A172 (cell line): ENCODE measurements at places on chromosomes 2 and 18. TPM values are rescaled to one million over a fixed set of nuclear protein-coding genes. Genes with fewer than 3 reads are reported as not detected.

The TRIM54 gene
- total RNA-seq, result 0.96 and 0.98 TPM in 2 replicates

GRCh38 chr18:51059969-51060368 lies 30.0 kb downstream of the SMAD4 start:
- DNase-seq, result no peak

The TEX261 gene
- total RNA-seq, result 41.4 and 49.5 TPM in 2 replicates

- DNase-seq, result no peak
Observed at GRCh38 chr2:239327536-239328350, 73.1 kb downstream of the HDAC4 start.

GRCh38 chr2:213022987-213023386 lies 128.4 kb downstream of the IKZF2 start:
- DNase-seq, result no peak

The ALLC gene
- total RNA-seq, result not detected in 2 replicates

DNA sequence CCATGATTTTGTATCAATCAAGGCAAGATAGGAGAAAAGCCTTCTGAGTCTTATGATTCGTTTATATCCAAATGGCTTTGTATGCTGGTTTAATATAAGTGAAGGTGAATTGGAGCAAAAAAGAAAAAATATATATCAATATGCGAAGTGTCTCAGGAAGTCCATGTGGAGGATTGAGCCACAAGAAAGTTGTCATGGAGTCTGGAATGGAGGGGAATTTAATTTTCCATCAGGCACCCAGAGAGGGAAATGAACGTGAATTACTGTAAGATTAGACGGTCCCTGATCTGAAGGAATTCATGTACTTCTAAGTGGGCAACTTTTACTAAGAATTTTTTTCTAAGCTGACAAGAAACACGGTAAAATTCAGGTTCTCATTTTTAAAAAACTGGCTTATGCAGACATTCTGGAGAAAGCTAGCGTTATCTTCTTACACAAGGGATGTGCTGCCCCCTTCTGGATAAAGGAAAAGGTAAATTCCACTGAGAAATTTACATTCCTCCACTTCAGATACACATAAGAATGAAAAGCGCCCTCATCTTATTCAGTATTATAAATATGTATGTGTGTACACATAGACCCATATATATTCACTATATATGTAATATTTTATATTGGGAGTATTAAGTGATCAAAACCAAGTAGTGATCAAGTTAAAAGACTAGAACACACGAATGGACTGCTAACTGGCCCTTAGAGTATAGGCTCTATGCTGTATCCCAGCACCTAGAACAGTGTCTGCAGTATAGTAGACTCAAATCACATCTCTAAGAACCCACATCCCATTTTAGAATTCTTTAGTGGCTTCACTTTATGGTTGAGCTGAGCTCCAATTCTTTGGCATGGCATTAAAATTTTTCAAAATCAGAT lies 289.0 kb upstream of the TFPI start:
- peak; percentile 68 for DNase-seq

The DCC gene
- total RNA-seq, result 0.03 and 0.24 TPM in 2 replicates

The AQP4 gene
- not detected in 2 replicates for total RNA-seq

The SALL3 gene
- not detected in 2 replicates for total RNA-seq

- DNase-seq, result peak; percentile 73
Observed at GRCh38 chr2:141021109-141021508, 1109.7 kb downstream of the LRP1B start.

GRCh38 chr2:207357216-207357615 lies 172.5 kb upstream of the CREB1 start:
- no peak for DNase-seq

DNA sequence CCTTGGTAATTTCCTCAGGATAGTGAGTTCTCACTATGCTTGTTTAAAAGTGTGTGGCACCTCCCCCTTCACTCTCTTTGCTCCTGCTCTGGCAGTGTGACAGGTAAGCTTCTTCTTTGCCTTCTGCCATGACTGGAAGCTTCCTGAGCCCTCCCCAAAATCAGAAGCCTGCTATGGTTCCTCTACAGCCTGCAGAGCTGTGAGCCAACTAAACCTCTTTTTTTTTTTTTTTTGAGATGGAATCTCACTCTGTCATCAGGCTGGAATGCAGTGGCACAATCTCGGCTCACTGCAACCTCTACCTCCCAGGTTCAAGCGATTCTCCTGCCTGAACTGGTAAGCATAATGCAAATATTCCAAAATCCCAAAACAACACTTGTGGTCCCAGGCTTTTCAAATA lies 80.0 kb downstream of the SOWAHC start:
- DNase-seq, result no peak

DNA sequence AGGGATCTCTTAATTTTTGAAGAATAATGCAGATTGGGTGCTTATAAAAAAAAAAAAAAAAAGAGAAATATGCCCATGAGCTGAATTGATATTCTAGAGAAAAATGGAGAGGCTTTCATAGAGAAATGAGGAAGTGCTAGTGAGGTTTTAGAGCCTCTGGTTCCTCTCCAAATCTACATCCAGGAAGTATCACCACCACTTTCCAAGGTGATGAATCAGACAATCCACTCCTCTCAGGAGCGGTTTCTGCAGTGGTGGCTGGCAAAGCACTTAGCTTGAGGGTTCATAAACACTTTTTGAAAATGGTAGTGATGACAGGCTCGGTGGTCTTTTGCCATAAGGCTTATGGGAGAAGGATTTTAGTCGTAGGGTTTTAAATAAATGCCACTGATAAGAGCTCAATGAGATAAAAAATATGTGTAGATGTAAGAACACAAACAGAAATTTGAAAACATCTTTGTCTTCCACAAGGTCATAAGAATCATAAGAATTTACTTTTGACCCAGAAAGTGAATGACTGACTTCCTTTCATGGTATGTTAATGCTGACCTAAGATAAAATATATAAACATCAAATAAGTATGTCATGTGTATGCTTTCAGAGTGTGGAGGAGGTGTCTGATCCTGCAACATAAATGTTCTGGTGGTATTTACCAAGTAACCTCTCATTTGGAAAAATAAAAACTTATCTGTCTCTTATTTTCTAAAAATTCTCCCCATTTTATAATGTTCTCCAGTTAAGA lies 42.1 kb upstream of the DSG1 start:
- DNase-seq, result no peak

GRCh38 chr2:182864949-182865570 lies 1.4 kb downstream of the FRZB start:
- DNase-seq, result no peak

GRCh38 chr2:64315291-64315960 lies 138.5 kb upstream of the LGALSL start:
- DNase-seq, result no peak

DNA sequence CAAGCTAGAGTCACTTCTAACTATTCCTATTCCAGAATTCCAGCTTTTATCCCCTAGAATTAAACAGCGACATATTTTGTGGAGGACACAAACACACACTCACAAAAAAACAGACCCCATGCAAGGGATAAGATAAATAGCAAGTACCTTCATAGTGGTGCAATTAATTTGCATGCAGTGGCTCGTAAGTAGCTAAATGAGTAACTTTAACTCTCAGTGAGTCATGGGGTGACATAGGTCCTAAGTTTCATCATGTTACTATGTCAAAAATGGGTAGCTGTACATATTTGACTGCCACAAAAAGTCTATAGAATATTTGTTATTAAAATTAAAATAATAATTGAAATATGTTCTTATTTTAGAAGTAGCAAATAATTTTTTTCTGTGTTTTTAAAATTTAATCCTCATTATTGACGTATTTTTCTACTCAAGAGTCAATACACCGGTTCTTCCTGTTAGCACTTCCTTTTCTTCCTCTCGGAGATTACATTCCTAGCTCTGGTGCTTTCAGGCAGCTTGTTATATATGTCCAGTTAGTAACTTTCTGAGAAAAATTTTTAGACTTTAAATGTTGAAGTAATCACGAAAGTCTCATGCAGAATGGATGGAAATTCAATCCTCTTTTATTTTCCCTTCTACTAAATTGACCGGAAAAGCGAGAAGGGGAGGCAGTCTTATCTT lies 247.0 kb downstream of the KCNH7 start:
- no peak for DNase-seq

DNA sequence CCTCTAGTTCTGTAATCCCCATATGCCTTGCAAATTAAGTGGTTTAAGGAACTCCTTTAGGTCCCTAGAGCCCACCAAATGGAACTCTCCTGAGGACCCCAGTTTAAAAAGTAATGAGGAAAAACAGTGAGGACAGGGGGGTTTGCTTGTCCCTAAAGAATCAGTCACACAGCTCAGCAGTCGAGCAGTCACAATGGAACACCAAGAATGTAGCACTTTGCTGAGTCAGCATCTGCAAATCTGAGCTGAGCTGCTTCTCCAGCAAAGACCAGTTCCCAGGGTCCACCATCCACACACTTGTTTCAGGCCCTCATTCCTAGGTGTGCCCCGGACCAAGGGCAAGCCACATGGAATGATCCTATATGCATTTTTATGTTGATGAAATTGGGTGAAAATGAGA lies 46.2 kb upstream of the NEDD4L start:
- DNase-seq, result no peak

GRCh38 chr2:55618275-55619055 lies 1.0 kb upstream of the PPP4R3B start:
- peak; percentile 45 for DNase-seq

DNA sequence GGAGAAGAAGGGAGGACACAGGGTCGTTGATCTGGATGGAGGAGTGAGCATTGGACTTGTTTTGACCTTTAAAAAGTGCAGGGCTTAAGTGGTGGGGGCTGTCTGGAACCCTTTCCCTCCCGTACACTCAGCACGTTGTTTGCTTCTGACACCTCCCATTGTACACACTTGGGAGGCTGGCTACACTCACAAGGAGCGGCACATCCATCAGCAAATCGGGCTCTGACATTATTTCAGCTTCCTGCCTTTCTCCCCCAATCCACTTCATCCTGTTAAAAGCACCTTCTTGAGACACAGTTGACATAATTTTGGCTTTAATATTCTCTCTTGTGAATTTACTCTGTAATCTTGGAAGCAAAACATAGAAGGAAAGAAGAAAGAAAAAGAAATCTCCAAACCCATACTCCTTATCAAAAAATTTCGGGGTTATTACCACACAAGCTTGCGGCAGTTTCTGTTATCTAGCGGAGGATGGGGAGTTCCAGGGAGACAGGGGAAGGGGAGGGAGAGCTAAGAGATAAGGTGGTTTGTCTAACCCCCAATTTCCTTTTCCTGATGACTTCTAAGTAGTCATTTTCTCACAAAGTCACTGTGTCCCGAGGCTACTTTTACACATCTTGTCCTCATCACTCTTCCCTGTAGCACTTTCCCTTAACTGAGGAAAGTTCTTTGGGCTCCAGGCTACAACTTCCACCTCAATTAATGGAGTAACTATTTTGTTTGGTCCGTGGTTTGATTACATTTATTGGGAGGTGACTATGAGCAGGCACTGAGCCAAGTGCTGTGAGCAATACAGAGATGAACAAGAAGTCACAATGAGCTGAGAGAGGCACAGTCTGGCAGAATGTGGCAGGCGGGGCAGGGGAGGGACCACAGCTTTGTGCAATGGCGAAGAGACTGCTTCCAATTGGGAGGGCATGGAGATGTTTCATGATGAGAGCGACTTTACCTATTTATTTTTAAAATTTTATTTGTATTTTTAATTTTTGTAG lies 240.1 kb upstream of the MEX3C start:
- DNase-seq, result no peak

- DNase-seq, result peak; percentile 68
Observed at GRCh38 chr2:127770973-127771735, 39.8 kb downstream of the WDR33 start.

GRCh38 chr2:65361623-65362022 lies 70.8 kb downstream of the SPRED2 start:
- no peak for DNase-seq

- DNase-seq, result no peak
Observed at GRCh38 chr2:234453216-234453615, 43.7 kb downstream of the ARL4C start.

The CCDC178 gene
- total RNA-seq, result not detected in 2 replicates

GRCh38 chr2:47528874-47529273 lies 125.9 kb downstream of the MSH2 start:
- DNase-seq, result peak; percentile 26

The LYG1 gene
- total RNA-seq, result not detected in 2 replicates

- peak; percentile 25 for DNase-seq
Observed at GRCh38 chr2:164479460-164479859, 141.8 kb downstream of the GRB14 start.

- DNase-seq, result peak; percentile 10
Observed at GRCh38 chr2:174522553-174522952, 35.7 kb upstream of the GPR155 start.

- DNase-seq, result peak; percentile 49
Observed at GRCh38 chr18:58682429-58683069, 11.3 kb downstream of the MALT1 start.

The GALNT13 gene
- total RNA-seq, result 0.05 and 0.36 TPM in 2 replicates

- DNase-seq, result no peak
Observed at GRCh38 chr18:68763083-68763482, 34.8 kb upstream of the CCDC102B start.

- peak; percentile 99 for DNase-seq
Observed at GRCh38 chr2:20578895-20579825, 71.7 kb downstream of the HS1BP3 start.

DNA sequence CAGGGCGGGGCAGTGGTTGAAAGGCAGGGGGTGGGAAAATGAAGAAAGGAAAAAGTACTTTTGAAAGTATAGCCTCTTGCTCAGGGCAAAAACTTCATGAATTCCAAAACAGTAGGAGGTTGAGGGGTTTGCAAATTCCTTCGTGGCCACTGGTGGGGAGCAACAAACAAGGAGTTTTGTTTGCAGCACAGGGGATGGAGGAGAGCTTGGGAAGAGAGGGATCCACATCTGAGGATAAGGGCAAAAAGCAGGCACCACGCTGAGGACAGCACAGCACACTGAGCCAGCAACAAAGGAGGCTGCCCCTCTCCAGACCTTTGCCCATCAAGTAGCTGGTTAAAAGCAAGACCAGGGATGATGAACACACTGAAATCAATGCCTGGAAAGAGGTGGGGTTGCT lies 148.9 kb downstream of the TCF4 start:
- no peak for DNase-seq

The CNDP2 gene
- total RNA-seq, result 48.9 and 59.9 TPM in 2 replicates

The CDK5R2 gene
- total RNA-seq, result 0.03 and 0.57 TPM in 2 replicates

The BCL11A gene
- not detected in 2 replicates for total RNA-seq
